Myocyte (in vitro differentiated cells): ENCODE measurements at places on chromosomes 13 and 19.
A peak's percentile ranks its signal among the peaks of the same experiment; 100 is the strongest.

DNA sequence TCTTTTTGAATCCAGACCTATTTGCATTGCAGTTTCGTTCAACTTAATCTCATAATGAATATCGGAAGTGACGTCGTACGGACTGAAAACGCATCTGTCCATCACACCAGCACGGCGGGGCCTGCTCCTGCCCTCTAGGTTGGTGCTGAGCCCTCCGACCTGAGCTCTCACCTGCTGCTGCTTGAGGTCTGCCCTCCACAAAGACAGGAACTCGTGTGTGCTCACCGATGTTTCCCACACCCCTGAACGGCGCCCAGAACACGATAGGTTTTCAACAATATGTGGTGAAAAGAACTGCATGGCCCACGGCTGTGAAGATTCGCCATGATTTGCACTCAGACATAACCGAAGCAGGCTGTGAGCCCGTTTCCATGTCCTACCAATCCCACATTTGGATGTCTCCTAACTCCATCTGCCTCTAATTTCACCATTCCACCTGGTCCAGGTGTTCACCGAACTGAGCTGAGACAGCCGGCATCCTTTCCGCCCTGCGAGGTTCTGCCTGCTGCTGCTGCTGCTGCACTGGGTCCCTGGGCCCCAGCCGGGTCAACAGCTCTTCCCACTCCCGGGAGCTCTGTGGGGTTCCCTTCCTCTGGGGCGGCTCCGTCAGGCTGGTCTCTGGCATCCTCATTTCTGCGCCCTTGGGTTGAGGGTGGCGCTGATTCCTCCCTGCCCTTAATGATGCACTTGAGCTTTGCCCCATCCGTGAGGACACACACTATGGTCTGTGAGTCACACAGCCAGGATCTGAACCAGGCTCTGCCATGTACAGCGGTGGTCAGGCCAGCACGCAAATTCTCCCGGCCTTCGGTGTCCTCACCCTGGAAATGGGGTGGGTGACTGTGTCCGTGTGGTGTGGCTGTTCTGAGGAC lies 20.9 kb downstream of the GRTP1 start:
- no peak for DNase-seq

DNA sequence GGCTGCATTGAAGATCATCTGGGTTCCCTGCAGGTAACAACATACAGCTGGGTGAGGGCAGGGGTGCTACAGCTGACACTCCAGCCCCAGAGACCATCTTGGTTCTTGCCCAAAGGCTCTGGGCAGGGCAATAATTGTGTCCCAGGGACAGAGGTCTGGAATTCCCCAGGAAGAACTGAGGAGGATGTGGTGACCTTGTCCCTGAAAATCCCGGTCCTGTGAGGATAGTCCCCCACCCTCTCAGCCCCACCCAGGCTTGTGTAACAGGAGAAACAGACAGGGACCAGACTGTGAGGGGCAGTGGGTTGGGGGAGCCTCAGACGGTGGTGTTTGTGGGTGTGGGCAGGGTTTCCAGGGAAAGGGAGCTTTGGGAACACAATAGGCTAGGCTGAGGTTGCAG lies 63.5 kb downstream of the COLGALT1 start:
- no peak for DNase-seq

- no peak for DNase-seq
These were observed 75.9 kb downstream of the ZIC5 start for GRCh38 chr13:99895444-99896368.

- DNase-seq, result no peak
These were observed 48.2 kb upstream of the GPR183 start for GRCh38 chr13:99355267-99356011.

DNA sequence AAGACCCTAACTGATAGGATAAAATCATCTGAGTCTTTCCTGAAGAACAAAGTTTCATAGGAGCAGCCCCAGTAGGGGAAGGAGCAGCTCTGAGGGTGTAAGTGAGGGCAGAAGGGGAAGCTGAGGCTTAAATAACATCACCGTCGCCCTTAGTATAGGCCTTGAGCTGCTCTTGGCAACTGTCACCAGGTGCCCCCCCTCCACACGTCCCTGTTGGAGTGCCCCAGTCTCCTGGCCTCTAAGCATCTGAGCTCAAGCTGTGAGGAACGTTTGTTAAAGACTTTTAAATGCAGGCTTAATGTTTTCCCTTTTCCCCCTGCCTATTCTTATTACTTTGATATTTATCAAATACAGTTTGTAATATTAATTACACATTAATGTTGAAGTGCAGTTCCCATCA lies 170.6 kb downstream of the ZIC5 start:
- DNase-seq, result no peak

DNA sequence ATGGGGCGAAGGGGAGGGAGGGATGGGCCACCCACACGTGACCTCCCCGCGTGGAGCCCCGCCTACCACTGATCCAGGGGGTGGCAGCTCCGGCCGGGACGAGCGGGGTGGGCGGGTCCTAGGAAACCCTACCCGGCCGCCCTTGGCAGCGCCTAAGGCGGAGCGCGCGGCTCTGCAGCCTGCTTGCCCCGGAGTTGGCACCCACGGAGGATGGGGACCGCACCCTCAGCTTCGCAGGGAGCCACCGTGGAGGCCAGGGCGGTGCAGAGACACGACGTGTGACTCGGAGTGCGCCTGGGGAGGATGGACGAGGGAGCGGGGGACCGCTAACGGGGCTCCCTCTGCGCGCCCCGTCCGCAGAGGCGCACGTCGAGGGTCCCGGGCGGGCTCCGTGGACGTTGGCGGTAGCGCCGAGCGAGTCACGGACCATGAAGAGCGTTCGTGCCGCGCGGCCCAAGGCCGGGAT lies at the start of gene RGS9BP:
RGS9BP (plus strand) TSS at position 129 of the 466 bp plus-strand sequence. CDS start 416 bp downstream, outside the sequence.
- peak; percentile 68 for DNase-seq

- DNase-seq, result peak; percentile 90
These were observed 95.7 kb downstream of the STK24 start for GRCh38 chr13:98480915-98481877.

GRCh38 chr13:24777171-24777570 lies 13.2 kb downstream of the RNF17 start:
- DNase-seq, result no peak

GRCh38 chr19:56403764-56404704 lies at the start of gene ZNF583:
TSS of gene ZNF583 (plus strand) at chr19:56404332. CDS start at chr19:56407115, 2,783 bp downstream.
- peak; percentile 97 for DNase-seq

GRCh38 chr19:18558604-18559003 lies 934 bp downstream of the KXD1 start:
- no peak for DNase-seq

GRCh38 chr19:31539386-31539785 lies 190.2 kb upstream of the TSHZ3 start:
- DNase-seq, result no peak

GRCh38 chr19:8528500-8528899 lies 14.5 kb upstream of the ZNF414 start:
- no peak for DNase-seq
